Bronchial smooth muscle cell (primary cell): ENCODE measurements at places on chromosomes 12 and 14. TPM values are rescaled to one million over a fixed set of nuclear protein-coding genes. Genes with fewer than 3 reads are reported as not detected.

TAS2R46 gene
- 1.2 and 1.7 TPM in 2 replicates for total RNA-seq

GPR84 gene
- total RNA-seq = not detected in 2 replicates

FAM181A gene
- not detected in 2 replicates for total RNA-seq

OR11H6 gene
- total RNA-seq = not detected in 2 replicates

DYNC1H1 gene
- 258 and 542 TPM in 2 replicates for total RNA-seq
